Uterine smooth muscle cell (primary cell): ENCODE measurements at places on chromosomes 5 and 9. TPM values are rescaled to one million over a fixed set of nuclear protein-coding genes. Genes with fewer than 3 reads are reported as not detected.

APBA1 gene
- 9.2 and 14.4 TPM in 2 replicates for total RNA-seq

ARL14EPL gene
- 0.89 TPM in 1 of 2 replicates, not detected in the other for total RNA-seq

LHX3 gene
- under 0.01 TPM in 1 of 2 replicates, not detected in the other for total RNA-seq

PCDHB7 gene
- total RNA-seq = 0.11 and 0.12 TPM in 2 replicates

IFNA21 gene
- total RNA-seq = not detected in 2 replicates

CMYA5 gene
- 3.0 and 3.7 TPM in 2 replicates for total RNA-seq

MPDZ gene
- 50.7 and 73.9 TPM in 2 replicates for total RNA-seq

ARID3C gene
- 0.12 and 0.22 TPM in 2 replicates for total RNA-seq

ERAP2 gene
- total RNA-seq = 40.6 and 50.8 TPM in 2 replicates

STKLD1 gene
- total RNA-seq = 0.77 and 1.1 TPM in 2 replicates

ZNF483 gene
- total RNA-seq = 1.9 and 2.4 TPM in 2 replicates

SLC46A2 gene
- total RNA-seq = not detected in 2 replicates

ABCA2 gene
- total RNA-seq = 19.0 and 31.7 TPM in 2 replicates

PHYHD1 gene
- total RNA-seq = 3.4 and 6.2 TPM in 2 replicates

BSPRY gene
- not detected in 2 replicates for total RNA-seq

GABRA1 gene
- total RNA-seq = not detected in 2 replicates
